ENCODE measurements at places on chromosomes 4 and X.

GRCh38 chr4:155569960-155570515, 96.6 kb upstream of the GUCY1A1 start:
- no peak for DNase-seq

DNA sequence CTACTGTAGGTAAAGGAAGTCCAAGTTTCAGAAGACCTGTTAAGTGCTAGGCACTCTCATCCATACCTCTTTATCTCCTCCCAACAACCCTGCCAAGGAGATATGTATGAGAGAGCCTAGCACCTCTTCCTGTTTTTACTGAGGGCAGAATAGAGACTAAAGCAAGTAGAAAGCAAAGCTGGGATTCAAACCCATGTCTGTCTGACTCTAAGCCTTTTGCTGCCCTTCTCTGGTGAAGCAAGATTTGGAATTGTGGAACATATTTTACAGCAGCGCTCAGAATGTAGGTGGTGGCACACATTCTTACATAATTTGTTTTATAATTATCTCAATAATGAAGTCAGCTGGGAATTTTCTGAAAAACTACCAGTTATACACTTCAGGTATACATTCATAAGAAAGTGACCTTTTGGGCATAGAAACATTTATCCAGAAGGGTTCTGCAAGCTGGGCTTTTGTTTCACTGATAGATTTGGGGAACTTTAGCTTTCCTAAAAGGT, 41.7 kb downstream of the SEPTIN11 start:
- no peak for DNase-seq

GRCh38 chr4:166078955-166079354, 205.9 kb downstream of the TLL1 start:
- DNase-seq = no peak

DNA sequence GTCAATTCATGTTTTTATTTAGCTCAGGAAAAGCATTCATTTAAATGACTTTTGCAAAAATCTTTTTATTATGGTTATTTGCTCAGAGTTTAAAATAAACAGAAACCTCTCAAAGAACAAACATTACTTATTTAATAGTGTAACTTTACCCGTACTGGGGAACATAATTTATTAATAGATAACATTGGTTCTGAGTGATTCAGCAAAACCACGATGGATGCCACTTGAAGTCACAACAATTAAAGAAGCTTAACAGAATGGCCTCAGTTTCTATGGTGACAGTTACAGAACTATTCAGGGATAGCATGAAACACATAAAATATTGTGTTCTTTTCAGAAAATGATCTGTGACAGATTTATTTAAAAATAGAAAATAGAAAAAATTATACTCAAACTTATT, 368.7 kb downstream of the CCSER1 start:
- no peak for DNase-seq

DNA sequence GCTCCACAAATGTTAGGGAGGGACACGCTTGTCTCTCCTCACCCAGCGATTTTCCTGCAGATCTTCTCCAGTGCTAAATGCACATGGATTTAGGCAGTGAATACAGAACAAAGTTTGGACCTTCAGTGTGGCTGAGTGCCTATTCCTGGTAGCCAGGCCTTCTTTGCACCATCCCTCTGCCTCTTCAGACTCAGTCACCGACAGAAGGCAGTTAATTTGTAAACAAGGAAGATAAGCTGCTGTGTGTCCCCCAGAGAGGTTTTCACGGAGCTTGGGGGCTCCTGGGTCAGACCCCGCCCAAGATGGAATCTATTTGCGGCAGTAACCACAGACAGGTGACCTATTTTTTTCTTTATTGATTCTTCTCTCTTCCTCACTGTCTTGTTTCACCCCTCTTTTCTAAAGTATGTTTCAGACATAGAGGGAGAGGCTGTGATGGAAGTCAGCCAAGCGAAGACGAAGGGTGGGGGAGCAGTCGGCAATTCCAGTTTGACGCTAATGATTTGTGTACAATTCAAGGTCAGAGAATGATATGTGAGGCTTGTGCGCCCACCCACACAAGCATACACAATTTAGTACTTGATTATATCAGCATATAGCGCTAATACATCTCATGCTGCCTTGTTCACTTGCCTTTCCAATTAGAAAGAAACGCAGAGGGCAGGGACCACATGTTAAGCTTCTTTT, 200.8 kb downstream of the MGST2 start:
- DNase-seq = peak; percentile 76

- no peak for DNase-seq
Observed at GRCh38 chr4:4506961-4507360, 34.9 kb downstream of the STX18 start.

DNA sequence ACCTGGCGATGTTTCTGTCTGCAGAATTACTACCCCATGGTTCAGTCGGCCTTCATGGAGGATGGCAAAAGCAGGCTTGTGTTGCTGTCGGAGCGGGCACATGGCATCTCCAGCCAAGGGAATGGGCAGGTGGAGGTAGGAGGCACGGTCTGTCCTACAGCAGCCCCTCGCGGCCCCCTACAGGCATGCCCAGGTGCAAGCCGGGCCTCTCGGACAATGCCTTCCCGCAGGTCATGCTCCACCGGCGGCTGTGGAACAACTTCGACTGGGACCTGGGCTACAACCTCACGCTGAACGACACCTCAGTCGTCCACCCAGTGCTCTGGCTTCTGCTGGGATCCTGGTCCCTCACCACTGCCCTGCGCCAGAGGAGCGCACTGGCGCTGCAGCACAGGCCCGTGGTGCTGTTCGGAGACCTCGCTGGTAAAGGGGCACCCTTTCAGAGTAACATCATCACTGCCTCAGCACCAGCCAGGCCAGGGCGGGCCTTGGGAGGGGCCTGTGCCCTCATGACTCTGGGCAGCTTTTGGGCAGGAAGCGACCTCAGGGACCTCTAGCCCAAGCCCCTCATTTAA, 29.5 kb upstream of the MRFAP1 start:
- no peak for DNase-seq

- no peak for DNase-seq
Observed at GRCh38 chrX:150692296-150692695, 900 bp upstream of the MTMR1 start.

- no peak for DNase-seq
Observed at GRCh38 chr4:11904117-11904535, 475.4 kb upstream of the HS3ST1 start.

DNA sequence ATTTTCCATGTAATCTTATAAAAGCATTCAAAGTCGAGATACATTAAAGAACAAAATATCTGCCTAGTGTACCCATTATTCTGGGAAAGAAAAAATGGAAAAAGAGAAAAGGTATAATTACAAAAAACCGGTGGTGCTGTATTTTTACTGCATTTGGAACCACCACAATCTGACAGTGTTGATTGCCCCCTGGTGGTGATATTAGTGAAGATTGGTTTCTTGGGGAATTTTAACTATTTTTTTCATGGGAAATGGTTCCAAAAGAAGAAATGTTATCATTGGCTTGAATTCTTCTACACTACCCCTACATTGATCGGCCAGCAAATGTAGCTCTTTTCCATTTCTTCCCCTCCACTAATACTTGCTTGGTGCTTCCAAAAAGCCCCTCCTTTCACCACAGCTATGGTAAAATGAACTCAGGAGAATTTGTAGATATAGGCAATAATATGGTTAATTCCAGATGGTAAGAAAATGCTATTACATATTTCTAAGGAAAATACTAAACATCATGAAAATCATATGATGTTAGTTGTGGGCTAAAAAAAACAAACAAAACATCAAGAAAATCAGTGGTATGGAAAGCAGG, 50.0 kb downstream of the COX18 start:
- DNase-seq = peak; percentile 36

- DNase-seq = no peak
Observed at GRCh38 chrX:114924856-114925255, 92.6 kb downstream of the IL13RA2 start.

- DNase-seq = no peak
Observed at GRCh38 chr4:15562114-15562513, 92.4 kb downstream of the CC2D2A start.

DNA sequence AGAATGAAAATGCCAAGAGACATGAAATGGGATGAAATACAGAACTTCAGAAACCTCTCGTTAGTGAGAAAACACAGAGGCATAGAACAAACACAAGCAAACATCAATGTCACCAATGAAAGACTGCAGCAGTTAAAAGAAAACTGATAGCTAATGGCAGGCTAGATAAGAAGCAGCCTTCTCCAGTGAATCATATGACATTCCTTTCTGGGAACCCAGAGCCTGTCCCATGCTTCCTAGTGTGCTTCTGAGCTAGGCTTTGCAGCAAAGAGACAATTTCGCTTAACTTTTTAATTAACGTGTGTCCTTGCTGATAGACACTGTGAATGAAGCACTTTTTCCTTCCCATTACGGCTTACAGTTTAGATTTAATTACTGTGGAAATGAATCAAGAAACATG, 444.6 kb downstream of the IL15 start:
- peak; percentile 11 for DNase-seq

GRCh38 chr4:80717204-80717603, 313.3 kb upstream of the BMP3 start:
- no peak for DNase-seq

GRCh38 chr4:113604955-113605354, 156.6 kb downstream of the CAMK2D start:
- DNase-seq = no peak

GRCh38 chr4:12211636-12212035, 782.9 kb upstream of the HS3ST1 start:
- DNase-seq = no peak

DNA sequence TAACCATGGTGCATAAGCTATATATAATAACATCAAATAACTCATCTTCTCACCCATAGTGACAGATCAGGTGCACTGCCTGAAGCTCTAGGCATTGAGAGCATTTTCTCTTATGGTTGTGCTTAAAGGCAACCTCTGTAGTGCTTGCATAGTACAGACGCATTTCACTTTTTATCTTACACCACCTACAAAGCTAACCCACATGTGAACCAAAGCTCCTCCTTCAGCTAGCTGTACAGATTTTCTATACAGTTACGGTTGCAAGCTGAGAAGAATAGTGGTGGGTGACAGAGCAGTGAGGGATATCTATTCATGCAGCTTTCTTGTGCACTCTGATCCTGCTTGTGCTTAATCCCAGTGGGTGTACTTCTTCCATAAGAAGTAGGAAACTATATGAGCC, 1525.2 kb downstream of the STIM2 start:
- DNase-seq = no peak

GRCh38 chr4:134073711-134074110, 127.9 kb downstream of the PABPC4L start:
- DNase-seq = no peak

DNA sequence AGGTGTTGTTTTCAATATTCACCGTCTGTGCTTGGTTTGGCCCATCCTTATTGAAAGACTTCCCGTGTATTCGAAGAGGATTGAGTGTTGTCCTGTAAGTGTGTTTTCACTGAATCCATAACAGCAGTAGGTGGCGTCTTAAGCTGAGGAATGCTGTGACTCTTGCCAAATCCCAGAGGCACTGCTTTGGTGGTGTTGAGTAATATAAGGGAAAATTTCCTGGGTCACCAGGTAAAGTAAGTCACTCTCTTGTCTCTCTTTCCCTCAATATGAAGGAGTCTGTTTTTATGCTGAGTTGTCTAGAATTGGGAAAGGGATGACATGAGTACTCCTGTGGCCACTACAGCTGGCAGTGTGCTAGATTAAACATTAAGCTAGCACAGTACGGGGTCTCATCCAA, 146.7 kb upstream of the ZXDB start:
- DNase-seq = no peak

- no peak for DNase-seq
Observed at GRCh38 chrX:46572340-46572936, 1.1 kb upstream of the CHST7 start.

DNA sequence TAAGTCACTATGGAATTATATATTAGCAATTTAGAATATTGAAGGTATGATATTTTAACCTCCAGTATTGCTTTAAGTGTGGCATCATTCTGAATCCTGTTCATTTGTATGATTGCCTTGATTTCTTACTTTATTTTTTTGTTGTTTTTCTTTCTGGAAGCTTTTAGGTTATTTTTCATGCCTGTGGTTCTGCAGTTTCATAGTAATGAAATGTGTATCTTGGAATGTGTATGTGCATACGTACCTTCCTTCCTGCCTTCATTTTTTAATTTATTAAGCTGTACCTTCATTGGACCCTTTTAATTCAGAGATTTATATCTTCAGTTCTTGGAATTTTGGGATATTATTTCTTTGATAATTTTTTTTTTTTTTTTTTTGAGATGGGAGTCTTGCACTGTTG, 22.1 kb downstream of the CPEB2 start:
- DNase-seq = no peak

DNA sequence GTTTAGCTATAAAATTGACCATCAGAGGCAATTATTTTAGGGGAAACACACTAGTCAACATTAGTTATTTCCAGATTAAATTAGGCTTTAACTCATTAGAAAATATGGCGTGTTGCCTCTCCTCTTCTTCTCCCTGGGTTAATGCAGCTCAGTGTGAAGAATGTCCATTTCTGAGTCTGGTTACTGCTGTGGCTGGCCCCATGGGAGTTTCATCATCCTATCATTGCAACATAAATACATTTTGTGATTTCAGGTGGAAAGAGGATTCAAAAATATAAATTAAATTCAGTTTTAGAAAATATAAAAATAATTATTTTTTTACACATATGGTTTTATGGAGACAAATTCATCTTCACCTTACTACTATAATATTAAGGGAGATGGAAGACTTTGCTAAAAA, 288.5 kb upstream of the ARSJ start:
- no peak for DNase-seq

GRCh38 chr4:77036206-77036605, 39.6 kb downstream of the CCNI start:
- no peak for DNase-seq

DNA sequence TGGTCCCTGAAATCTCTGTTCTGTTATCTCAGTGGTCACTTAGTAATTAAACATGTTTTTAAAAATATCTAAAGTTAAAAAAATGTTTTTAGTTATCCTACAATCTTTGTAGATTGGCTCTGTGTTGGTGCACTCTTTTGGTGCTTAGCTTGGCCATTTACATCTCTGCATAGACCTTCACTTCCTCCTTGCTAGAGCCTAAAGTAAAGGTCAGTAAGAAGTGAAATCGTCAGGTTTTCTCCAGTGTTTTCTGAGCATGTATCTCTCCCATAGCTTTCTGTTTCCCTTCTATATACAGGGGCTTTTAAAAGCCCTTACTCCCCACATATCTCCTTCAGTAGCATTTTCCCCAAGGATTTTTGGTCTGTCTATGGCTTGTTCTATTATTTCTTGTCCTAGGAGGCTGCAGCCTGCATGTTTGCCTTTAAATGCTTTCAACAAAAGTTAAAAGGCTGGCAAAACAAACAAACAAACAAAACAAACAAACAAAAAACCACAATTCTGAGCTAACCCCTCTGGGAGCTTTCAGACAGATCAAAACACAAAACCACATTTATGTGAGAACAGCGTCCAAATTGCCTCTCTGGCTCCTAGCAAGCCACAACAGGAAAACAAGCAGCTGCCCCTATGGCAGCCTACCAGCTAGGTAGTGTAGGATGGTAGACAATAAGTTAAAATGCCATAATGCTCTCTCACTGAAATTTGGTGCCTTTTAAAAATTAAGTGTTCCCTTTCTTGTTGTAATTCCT, 27.3 kb upstream of the GPRASP2 start:
- DNase-seq = no peak

DNA sequence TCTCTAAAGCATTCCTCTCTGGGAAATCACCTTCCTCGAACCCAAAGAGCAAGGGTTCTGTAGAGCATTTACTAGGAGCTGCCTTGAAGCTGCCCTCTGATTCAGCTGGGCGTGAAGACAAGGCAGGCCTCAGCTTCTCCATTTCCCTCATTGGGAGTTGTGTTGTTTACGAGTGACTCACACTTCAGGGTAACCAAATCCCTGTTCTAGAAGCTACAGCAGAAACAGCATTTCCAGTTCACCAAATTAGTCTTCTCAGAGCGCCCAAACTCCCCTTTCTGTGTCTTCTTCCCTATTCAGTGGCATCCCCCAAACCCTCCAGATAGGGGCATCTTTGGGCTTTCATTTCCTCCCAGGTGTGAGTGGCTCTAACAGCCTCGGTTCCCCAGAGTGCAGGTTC, 863 bp upstream of the XPNPEP2 start:
- DNase-seq = no peak

Data from BE2C (cell line).